ENCODE measurements at places on chromosomes 13 and 19.

DNA sequence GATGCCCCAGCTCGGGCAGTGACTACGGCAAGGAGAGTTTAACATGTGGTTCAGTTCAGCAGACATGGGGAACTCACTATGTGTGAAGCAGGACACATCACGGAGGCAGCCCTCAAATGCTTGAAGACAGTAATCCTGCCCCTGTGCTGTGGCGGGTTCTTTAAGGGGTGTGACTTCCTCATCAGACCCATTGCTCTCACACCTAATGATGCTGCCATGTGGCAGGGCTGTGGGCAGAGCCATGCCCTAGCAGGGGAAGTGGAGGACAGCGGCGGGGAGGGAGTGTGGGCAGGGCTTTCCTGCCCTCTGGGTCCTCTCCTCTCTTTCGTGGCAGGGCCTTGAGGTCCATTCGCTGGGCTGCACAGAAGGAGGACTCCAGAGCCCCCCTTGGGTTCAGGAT is 131.1 kb upstream of the GJB6 start:
- DNase-seq, result no peak

GRCh38 chr13:26482451-26483197 is 74.9 kb upstream of the WASF3 start:
- peak; percentile 51 for DNase-seq

DNA sequence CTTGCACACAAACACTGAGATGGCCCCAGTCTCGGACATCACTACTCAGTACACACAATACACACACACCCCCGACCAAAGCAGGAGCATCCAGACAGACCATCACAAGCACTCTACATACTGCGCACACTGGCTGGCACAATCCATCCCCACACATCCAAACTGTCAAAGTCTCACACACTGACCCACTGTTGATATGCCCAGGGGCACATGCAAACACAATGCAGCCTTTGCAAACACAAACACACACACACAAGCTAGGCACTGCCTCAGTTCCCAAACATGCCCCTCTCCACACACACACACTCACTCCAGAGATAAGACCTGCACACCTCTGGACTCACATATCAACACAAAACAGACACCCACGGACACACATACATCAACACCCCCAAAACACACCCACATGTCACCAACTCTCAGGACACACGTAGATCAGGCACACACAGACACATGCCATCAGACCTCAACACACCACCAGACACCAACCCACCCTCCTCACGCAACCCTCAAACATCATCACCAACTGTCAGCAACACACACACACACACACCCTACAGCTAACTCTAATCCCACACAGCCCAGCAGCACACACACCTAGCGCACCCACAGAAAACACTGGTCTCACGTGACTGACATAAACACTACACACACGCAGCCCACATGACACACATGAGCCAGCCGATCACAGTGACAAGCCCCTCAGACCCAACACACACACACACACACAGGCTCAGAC is 1.9 kb downstream of the BBC3 start:
- no peak for DNase-seq

GRCh38 chr13:78078168-78078567 is 159.5 kb upstream of the EDNRB start:
- DNase-seq, result no peak

- no peak for DNase-seq
Measured at GRCh38 chr13:30792285-30793000, 57.1 kb downstream of the ALOX5AP start.

- no peak for DNase-seq
Measured at GRCh38 chr19:30682999-30683536, 310.9 kb downstream of the ZNF536 start.

DNA sequence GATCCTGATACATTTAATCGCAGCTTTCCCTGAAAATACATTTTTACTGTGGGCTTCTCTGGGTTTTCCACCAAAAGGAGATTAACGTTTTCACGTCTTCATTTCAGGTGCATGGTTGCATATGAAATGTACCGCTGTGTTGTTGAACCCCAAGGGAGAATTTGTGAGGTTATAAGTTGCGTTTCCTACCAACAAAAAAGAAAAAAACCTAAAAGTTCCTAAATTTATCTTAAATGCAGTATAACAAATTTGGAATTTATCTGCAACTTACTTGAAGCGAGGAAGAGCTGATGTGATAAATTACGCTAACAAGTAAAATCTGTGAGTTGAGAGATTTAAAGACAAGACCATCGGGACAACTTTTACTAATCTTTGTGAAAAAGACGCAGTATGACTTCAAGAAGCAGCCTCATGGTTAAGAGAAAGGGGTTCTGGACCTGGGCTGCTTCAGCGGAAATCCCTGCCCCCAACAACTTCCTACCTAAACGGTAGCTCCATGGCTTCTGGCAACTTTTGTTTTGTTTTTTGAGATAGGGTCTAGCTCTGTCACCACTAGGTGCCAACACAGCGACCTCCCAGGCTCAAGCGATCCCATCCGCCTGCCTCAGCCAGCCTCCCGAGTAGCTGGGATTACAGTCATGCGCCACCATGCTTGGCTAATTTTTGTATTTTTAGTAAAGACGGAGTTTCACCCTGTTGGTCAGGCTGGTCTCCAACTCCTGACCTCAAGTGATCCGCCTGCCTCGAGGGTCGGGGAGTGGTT is 958 bp upstream of the OBI1 start:
- no peak for DNase-seq

DNA sequence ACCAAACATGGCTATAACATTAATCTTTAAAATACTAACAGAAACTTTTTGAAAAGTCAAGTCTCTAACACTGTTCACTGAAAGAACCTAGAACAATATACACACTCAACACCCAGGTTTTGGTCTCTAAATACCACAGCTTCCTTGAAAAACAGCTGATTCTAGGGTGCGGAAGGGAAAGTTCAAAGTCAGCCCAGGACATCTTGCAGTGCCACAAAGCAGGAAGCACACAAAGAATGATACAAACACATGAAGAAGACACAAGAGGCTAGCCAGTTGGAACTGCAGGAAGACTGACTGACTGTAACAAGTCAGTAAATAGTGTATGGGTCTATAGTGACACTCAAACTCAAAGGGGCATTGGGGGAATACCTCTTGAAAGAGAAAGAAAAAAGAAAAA is 4.6 kb downstream of the DEDD2 start:
- no peak for DNase-seq

DNA sequence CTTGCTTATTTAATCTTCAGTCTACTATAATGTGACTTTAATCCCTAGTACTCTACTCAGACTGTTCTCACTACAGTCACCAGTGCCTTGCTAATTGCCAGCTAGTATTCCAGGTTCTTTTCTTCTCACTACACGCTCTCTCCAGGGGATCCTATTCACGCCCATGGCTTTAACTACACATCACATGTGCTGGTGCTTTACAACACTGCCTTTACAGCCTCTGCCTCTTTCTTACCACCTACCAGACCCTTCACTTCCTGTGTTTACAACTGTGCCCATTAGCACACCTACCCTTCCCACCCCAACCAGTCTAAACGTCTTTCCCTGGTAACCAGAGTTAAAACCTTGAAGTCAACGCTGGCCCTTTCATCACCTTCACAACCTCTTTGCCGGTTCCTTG is 249.5 kb downstream of the DNAJC15 start:
- no peak for DNase-seq

DNA sequence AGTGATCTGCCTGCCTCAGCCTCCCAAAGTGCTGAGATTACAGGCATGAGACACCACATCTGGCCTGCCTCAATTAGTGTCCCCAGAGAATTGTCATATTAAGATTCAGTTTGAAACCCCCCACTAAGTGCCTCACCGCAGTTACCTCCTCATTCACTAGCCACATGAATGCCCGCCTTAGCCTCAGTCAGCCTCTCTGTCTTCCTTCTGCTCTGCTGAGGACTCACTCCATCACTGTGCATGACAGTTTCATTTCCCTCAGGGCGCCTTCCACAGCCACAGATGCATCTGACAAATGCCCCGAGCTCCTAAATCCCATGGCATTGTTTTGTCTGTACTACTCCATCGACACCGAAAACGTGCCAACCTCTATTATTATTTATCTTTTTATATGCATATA is 23.3 kb downstream of the MIPEP start:
- no peak for DNase-seq

GRCh38 chr13:62525652-62526051 is 1110.0 kb upstream of the PCDH20 start:
- DNase-seq, result no peak

DNA sequence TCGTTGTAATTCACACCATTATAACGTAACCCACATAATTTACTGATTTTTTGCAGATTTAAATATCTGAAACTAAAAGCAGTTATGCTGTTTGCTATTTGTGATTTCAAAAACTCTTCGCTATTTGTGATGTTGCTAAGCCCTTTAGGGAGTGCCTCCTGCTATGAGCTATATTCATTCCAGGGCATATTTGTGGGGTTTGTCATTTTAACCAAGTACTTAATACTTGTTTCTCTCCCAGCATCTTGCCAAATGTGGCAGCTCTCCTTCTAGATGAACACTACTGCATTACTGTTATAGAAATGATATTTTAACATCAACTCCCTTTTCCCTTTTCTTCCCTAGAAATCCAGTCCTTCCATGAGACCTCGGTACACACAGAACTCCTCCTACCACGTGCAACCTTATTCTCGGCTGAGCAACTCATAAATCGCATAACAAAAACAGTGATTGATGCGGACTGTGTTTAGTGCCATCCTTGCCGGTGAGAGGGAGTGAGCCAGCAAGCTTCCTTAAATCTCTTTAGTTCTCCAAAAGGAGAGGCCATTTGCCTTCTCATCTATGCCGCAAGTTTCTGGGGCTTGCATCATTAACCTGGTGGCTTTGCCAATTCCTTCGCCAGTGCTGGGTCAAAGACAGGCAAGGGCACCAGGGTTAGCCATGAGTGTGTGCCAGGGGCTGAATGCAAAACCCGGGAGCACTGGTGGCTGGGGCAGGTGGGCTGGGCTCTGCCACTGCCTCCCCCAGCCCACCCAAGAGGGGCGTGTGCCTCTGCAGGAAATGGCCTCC is 33.4 kb downstream of the RFX2 start:
- DNase-seq, result no peak

- DNase-seq, result no peak
Measured at GRCh38 chr19:2716275-2716650, 4.9 kb downstream of the DIRAS1 start.

GRCh38 chr19:29878973-29879654 is 62.9 kb upstream of the URI1 start:
- DNase-seq, result no peak

- no peak for DNase-seq
Measured at GRCh38 chr19:43751466-43752220, 3.1 kb downstream of the SMG9 start.

All from GM12864 (cell line).